ENCODE measurements at places on chromosomes 12 and 14.

GRCh38 chr12:75020068-75020557 is 189.5 kb downstream of the KCNC2 start:
- no peak for DNase-seq

DNA sequence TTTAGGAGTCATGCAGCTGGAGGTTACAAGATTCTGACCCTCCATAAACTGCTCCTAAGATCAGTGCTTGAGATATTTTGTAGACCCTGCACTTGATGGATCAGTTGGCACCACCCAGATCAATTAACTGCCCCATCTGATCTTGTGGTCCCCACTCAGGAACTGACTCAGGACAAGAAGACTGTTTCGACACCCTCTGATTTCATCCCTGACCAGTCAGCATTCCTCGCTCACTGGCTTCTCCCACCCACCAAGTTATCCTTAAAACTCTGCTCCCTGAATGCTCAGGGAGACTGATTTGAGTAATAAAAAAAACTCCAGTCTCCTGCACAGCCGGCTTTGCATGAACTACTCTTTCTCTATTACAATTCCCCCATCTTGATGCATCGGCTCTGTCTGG is 360.2 kb downstream of the GALC start:
- no peak for DNase-seq

- DNase-seq, result no peak
These were observed 43.0 kb downstream of the AREL1 start for GRCh38 chr14:74669846-74670245.

- DNase-seq, result no peak
These were observed 97.5 kb downstream of the ZFP36L1 start for GRCh38 chr14:68695326-68695768.

GRCh38 chr14:73393375-73393774 is 65.0 kb downstream of the NUMB start:
- DNase-seq, result no peak

DNA sequence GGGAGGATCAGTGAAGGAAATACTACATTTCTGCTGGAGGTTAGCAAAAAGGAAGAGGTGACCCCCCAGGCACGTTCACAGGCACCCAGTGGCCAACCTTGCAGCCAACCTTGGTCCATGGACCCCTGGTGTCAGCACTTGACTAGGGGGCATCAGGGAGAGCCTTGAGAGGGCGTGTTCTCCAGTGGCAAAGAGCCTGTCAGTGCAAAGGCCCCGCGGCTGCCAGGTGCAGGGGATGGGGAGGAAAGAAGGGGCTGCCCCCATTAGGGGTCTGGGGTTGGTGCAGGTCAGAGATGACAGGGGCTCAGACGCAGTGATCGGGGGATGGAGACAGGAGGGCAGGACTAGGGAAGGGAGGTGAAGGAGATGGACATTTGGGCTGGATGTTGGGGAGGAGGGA is 22.7 kb upstream of the ULK1 start:
- no peak for DNase-seq
